ENCODE measurements at places on chromosomes 16 and 17. TPM values are rescaled to one million over a fixed set of nuclear protein-coding genes. Genes with fewer than 3 reads are reported as not detected.

DNA sequence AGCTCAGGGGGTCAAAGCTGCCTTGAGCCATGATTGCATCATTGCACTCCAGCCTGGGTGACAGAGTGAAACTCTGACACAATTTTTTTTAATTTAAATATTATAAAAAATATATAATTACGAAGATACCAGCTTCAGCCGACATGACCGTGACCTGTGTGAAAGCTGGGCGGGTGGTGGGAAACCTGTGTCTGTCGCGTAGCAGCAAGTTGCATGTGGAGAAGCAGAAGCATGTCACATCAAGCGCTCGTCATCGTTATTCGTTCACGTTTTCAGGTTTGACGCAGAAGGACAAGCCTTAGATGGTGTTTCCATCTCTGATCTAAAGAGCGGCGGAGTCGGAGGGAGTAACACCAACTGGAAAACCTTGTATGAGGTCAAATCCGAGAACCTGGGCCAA is 53.7 kb downstream of the RPA1 start:
- no peak for DNase-seq

- no peak for DNase-seq
Observed at GRCh38 chr16:84137769-84138357, 7.1 kb downstream of the HSDL1 start.

DNA sequence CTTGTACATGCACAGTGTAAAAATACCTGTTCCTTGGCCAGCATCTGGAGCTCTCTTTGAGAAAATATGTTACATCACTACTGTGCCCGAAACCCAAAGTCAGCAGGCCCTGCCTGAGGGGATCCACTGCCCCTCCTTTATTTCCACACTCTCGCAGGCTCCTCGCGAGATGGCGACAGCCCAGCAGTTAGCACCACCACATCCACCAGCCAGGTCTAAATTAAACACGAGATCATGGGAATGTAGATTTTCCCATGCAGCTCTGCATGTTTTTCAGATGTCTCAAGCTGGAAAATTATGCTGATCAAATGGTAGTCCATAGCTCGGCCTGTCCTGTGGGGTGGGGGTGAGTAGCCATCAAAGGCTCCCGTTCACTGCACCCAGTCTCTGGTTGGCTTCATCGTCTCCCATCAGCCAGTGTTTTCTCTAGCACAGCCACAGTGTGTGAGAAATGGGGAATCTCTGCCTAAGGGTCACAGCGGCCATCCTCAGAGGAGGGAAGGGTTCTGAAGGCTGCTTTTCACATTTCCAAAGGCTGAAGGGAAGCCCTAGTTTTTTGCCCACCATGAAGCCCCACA is 34.7 kb downstream of the EPN2 start:
- DNase-seq: no peak

GRCh38 chr17:50423553-50424159 is 2.4 kb upstream of the ACSF2 start:
- peak; percentile 66 for DNase-seq

DNA sequence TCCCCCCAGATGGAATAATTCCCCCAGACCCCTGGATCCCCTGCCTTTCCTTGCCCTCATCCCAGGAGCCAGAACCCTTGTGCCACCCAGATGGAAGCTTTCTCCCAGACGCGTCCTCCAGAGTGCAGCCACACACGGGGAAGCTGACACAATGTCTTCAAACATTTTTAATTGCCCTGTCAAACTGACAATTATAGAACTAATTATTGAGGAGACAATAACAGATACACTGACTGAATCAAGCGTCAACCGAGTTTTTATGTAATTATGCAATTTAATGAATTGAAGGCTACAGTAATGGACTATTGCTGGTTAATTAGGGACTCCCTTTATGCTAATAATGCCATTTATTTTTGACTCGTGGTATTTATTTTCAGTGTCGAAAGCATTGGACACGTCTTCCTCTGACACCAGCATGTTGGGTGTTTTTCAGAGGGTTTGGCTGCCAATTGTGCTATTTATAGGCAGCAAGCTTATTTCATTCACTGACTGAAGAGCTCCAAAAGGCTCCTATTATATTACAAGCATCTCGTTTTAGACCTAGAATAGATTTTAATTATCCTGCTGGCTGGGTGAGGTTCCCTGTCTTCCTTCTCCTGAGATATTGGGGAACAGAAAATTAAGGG is 298.2 kb upstream of the C16orf82 start:
- DNase-seq: no peak

SEPTIN1 gene
- total RNA-seq: not detected

GRCh38 chr16:2270588-2271470 is 2.9 kb upstream of the RNPS1 start:
- no peak for DNase-seq

CLEC10A gene
- not detected for total RNA-seq

DNA sequence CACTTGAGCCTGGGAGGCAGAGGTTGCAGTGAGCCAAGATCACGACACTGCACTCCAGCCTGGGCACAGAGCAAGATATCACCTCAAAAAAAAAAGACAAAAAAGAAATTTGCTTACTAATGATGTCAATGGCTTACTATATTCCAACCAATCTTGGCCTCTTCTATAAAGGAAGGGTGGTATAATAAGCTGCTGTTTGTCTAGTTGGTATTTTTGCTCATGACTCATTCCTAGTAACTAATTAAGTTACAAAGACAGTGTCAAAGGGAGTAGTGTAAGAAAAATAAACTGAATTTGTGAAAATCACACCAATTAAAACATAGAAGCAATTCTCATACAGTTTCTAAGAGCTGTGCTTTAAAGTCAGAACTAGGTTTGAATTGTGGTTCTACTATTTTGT is 82.5 kb downstream of the NLK start:
- no peak for DNase-seq

All from GM23248 (cell line).